ENCODE measurements at places on chromosomes 4 and X. TPM values are rescaled to one million over a fixed set of nuclear protein-coding genes. Genes with fewer than 3 reads are reported as not detected.

RPL39 gene
- total RNA-seq = 1,826 TPM

AKAP14 gene
- not detected for total RNA-seq

- H3K4me1 ChIP-seq = no peaks in the 10 kb centered on the region
- H3K27ac ChIP-seq = no peak overlapping the region
- no peak overlapping the region for H3K4me3 ChIP-seq
Observed at GRCh38 chr4:25575611-25576010, 80.0 kb upstream of the SLC34A2 start.

- no peak overlapping the region for H3K4me3 ChIP-seq
- H3K27ac ChIP-seq = no peak overlapping the region
- H3K4me1 ChIP-seq = peaks cover 6% of the 10 kb centered on the region
- H3K36me3 ChIP-seq = no peaks in the 10 kb centered on the region
- peak; percentile 8 for DNase-seq
Observed at GRCh38 chr4:175951794-175952193, 113.8 kb upstream of the WDR17 start.

GRCh38 chr4:155548173-155548572 is 118.5 kb upstream of the GUCY1A1 start:
- no peak for DNase-seq
- H3K36me3 ChIP-seq = no peaks in the 10 kb centered on the region
- H3K27ac ChIP-seq = no peak overlapping the region
- H3K4me3 ChIP-seq = no peak overlapping the region
- H3K4me1 ChIP-seq = no peaks in the 10 kb centered on the region

DNA sequence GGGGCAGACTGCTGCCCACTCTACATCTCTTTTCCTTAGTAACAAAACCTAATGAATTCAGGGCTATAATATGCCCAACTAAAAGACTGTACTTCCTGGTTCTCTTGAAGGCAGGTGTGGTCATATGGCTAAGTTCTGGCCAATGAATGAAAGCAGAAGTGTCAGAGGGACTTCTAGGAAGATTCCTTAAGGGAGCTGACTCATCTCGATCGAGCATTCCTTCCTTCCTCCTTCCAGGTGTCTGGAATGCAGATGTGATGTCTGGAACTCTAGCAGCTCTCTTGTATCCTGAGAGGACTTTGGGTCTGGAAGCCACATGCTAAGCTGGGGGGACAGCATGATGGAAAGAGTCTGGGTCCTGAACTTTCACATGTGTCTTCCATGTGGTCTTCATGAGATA is 116.2 kb upstream of the STX18 start:
- peaks cover 17% of the 10 kb centered on the region for H3K4me1 ChIP-seq
- no peaks in the 10 kb centered on the region for H3K27me3 ChIP-seq
- no peak for DNase-seq

DNA sequence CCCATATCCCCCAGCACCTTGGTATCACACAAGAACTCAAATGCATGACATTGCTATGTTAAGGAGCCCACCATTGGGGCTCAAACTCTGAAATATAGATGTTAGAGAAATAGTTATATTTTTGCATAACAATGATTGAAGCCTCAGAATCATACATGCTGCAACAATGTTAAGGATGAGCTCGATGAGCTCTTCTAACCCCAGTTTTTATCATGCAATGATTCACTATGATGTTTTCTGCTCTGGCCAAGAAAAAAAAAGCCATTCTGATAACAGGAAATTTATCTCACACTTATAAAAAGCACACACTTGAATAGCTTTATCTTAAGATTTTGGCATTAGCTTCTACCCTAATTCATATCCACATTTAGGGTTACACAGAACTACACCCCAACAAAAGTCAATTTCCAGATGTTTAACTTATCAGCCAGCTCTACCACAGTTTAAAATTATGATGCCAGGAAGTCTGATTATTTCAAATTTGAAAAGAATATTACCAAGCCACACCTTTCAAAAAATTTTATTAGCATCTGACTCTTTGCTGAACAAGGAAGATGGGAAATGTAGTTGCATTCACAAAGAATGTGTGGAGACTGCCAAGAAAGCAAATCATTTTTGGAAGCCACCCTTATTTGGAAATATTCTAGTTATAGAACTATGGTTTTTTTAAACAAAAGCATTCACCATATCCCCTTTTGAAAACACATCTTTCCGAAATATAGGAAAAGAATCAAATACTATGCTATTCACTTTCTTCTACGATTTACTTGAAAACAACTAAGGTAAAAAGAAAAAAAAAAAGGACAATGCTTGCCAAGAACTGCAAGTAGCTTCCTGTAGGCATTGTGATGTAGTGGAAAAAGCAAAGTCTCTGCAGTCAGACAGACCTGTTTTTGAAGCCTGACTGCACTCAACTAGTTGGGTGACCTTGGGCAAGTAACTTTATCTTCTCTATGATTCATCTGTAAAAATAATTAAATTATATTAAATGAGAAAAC is 100.8 kb upstream of the PLS3 start:
- no peak overlapping the region for H3K27ac ChIP-seq
- no peaks in the 10 kb centered on the region for H3K4me1 ChIP-seq
- peaks cover 60% of the 10 kb centered on the region for H3K27me3 ChIP-seq
- H3K4me3 ChIP-seq = no peak overlapping the region
- no peaks in the 10 kb centered on the region for H3K36me3 ChIP-seq
- no peak for DNase-seq

NPFFR2 gene
- total RNA-seq = not detected

GRCh38 chr4:168695288-168695687 is 198.4 kb downstream of the PALLD start:
- DNase-seq = no peak
- H3K36me3 ChIP-seq = no peaks in the 10 kb centered on the region
- H3K4me3 ChIP-seq = no peak overlapping the region
- no peaks in the 10 kb centered on the region for H3K27me3 ChIP-seq

FAM184B gene
- not detected for total RNA-seq

GRCh38 chrX:104343428-104344129 is 88.8 kb upstream of the ESX1 start:
- H3K36me3 ChIP-seq = no peaks in the 10 kb centered on the region
- H3K4me1 ChIP-seq = peaks cover 6% of the 10 kb centered on the region
- H3K4me3 ChIP-seq = no peak overlapping the region
- peak overlapping the region; percentile 63 for H3K27ac ChIP-seq

WAS gene
- 0.37 TPM for total RNA-seq

- H3K36me3 ChIP-seq = no peaks in the 10 kb centered on the region
- DNase-seq = no peak
- no peak overlapping the region for H3K4me3 ChIP-seq
- H3K27ac ChIP-seq = no peak overlapping the region
Observed at GRCh38 chr4:116480546-116480945, 604.8 kb downstream of the TRAM1L1 start.

DNA sequence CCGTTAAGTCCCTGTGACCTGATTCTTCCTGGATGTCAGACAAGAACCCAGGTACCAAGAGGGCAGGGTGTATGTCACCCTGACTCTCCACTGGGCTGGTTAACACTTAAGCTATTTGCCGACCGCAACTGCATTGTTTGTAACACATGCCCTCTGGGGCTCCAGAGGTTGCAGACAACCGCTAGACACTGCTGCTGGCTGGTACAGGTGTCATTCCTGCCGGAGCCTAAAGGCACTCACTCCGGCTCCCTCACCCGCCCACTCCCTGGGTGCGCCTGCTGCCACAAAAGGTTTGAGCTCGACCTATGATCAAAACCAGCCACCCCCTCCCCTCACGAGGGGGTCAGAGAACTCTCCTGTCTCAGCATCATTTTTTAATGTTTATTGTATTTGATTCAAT is 208.2 kb downstream of the FAT4 start:
- peaks cover 9% of the 10 kb centered on the region for H3K4me1 ChIP-seq
- no peak for DNase-seq
- no peaks in the 10 kb centered on the region for H3K36me3 ChIP-seq
- H3K27me3 ChIP-seq = no peaks in the 10 kb centered on the region

OPN1MW gene
- total RNA-seq = not detected

DNA sequence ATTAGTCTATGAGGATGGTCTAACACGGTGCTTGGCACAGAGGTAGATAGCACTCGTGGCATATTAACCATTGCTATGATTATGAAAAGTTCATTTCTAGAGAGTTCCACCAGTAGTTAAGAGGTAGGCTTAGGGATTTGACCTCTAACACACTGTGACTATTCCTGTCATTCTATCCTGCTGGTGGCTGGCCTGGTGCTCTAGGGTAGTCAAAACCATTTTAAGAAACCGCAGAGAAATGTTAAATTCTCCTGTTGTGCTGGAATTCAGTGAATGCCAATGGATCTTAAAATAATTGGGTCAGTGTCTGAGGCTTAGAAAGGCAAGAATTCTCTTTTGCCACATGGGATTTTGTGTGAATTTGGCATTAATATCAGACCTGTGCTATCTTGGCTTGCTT is 53.9 kb downstream of the VGLL1 start:
- H3K27ac ChIP-seq = no peak overlapping the region
- peaks cover 42% of the 10 kb centered on the region for H3K27me3 ChIP-seq
- H3K4me1 ChIP-seq = no peaks in the 10 kb centered on the region
- H3K36me3 ChIP-seq = no peaks in the 10 kb centered on the region
- no peak for DNase-seq

TMPRSS11F gene
- total RNA-seq = not detected
